ENCODE measurements at places on chromosomes 12 and 14.

DNA sequence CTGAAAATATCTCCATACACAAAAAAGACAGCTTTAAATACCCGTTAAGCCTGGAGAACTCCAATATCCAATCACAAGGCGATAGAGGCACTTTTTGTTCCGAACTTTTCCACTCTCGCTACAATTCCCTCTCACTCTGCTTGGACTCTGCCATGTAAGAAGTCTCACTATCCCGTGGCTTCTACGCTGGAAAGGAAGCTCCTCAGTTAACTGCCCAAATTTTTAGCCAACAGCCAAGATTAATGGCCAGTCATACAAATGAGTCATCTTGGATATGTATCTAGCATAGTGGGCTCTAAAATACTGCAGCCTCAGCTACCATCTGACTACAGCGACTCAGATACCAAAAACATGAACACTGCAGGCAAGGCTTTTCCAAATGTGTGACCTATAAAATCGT is 45.5 kb upstream of the RERGL start:
- no peak for DNase-seq

DNA sequence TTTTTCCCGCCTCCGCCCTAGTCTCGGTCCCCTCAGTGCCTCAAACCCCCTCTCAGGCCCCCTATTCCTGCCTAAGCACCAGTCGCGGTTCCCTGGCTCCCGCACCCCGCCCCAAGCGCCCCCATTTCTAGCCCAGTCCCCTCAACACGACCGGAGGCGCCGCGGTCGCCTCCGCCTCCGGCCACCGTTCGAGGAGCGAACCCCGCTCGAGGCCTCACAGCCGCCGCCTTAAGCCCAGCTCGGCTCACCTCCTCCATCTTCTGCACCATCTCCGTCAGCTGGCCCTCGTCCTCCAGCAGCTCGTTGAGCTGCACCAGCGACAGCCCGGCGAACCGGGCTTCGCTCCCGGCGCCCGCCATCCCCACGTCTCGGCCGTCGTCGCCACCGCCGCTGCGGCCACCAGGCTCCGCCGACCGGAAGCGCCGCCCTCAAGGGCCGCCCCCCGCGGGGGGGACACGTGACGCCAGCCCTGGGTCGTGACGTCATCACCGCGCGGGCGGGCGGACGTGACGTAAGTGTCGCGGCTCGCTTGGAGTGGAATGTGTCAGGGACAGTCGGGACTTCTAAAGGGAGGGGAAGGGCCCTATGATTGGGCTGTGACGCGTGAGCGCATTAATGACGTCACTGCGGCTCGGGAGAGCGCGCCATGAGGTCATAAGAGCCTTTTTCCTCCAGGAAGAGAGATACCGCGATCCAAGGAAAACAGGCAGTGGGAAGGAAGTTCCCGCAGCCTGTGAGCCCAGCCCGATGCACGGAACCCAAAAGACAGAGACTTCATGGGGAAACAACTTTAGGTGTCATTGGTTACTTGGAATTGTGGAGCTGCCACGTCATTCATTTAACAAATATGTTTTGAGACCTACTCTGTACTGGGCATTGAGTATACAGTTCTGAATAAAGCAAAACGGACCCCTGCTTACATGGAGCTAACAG is at the start of gene VPS37B:
Gene VPS37B, minus strand, starts transcription at position 421 of the 933 bp plus-strand sequence. Its CDS starts 62 bp downstream, at position 359.
- DNase-seq, result no peak

GRCh38 chr12:40106655-40107054 is 774 bp upstream of the SLC2A13 start:
- DNase-seq, result no peak

GRCh38 chr14:31229009-31229408 is 21.4 kb upstream of the HECTD1 start:
- no peak for DNase-seq

GRCh38 chr14:68932231-68932630 is 46.9 kb downstream of the ACTN1 start:
- no peak for DNase-seq

DNA sequence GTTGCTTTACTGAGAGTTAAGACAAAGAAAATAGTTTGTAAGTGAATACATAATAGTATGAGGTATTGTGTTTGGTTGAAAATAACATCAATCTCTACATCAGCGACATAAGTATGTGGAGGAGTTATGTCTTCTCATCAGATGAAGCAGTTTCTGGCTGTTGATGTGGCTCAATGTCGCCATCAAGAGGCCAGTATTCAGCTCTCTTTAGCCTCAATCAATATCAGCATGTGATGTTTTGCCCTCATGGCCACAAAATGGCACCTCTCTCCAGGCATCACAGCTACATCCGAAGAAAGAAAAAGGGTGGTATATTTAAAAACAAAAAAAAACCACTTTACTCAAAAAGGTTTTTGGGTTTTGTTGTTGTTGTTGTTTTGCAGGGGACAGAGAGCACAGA is 302.3 kb upstream of the TMEM132C start:
- no peak for DNase-seq

- no peak for DNase-seq
These were observed 110.6 kb downstream of the ANO6 start for GRCh38 chr12:45326358-45326975.

- no peak for DNase-seq
These were observed 4.6 kb downstream of the FOXG1 start for GRCh38 chr14:28771168-28771567.

GRCh38 chr12:64611341-64612284 is 1.3 kb downstream of the RASSF3 start:
- DNase-seq, result no peak

DNA sequence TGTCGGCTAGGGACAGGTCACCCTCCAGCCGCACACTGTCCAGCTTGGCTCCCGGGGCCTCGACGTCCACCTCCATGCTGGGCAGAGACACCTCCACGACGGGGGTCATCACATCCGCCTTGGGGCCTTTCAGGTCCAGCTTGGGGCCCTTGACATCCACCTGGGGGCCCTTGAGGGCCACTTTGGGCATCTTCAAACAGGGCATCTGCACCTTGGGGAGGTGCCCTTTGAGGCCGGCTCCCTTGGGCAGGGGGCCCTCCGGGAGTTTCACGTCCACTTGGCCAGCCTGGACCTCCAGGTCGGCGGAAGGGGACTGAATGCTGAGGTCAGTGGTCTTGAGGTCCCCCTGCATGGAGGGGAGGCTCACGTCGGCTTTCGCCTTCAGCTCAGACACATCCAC is 17.9 kb downstream of the PLD4 start:
- no peak for DNase-seq

DNA sequence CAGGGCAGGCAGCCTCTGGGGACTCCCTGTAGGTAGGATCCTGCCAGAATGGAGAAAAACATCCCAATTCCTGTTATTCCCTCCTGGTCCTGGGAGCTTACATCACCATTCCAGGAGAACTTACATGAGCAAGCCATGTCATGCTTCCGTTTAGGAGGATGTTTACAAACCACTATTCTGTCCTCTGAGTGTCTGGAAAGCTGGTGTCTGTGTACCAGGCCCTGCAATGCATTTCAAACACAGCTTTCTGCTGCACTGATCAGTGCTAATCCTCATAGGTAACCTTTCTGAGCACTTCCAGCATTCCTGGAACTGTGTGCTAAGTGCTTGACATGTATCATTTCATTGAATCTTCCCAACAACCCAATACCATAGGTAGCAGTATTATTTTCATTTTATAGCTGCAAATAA is 19.8 kb upstream of the MAP1LC3B2 start:
- DNase-seq, result no peak

DNA sequence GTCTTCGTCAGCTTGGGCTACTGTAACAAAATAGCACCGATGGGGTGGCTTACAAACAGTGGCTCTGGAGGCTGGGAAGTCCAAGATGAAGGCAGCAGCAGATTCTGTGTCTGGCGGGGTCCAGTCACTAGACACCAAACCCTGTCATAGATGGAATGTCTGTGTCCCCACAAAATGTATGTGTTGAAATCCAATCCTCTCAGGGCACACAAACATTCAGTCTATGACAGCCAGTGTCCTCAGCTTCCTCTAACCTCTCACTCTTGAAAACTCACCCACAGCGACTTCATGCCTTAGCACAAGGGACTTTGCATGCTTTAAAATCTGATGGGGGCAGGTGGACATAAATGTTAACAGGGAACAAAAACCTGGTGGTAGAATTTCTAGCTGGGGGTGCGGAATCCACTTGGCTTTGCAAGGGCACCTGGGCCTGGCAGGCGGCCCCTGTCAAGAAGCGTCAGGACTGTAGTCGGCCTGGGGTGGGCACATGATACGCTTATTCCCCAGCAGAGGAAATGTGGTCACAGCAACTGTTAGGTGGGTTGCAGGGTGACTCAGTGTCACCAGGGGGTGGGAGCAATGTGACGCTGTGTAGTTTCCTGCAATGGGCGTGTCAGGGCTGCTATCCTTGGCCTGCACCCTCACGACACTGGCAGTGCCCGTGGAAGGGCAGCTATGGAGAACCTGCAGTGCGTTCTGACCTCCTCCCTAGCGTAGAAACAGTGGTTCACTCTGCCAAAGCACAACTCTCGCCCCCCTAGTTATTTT is 17.7 kb downstream of the RIN3 start:
- DNase-seq, result no peak

- DNase-seq, result no peak
These were observed 30.3 kb downstream of the NFKBIA start for GRCh38 chr14:35374263-35374712.

DNA sequence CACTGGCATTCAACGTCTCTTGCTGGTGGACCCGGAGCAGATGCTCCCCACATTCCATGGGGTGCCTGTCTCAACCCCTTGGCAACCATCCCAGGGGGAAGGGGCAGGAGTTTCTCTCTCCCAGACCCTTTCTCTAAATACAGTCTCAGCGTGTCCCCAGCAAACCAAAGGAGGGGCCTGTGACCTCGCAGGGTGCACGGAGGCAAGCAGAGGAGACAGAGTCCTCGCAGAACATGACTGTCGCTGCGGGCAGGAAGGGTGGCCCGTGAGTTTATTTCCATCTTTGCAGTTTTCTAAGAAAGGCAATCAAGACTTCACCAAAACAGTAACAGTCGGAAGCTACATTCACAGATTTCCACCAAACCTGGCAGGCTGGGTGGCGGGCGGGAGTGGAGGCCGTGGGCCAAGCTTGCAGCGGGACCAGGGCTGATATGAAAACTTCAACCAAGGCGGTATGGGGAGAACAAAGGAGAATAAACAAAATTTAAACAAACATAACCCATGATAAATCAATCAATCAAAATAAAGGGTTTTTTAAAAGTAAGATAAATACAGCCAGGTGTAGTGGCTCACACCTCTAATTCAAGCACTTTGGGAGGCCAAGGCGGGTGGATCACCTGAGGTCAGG is 18.6 kb downstream of the BRF1 start:
- no peak for DNase-seq

GRCh38 chr12:84480803-84481202 is 431.8 kb downstream of the SLC6A15 start:
- DNase-seq, result no peak

- DNase-seq, result no peak
These were observed 13.2 kb upstream of the APOF start for GRCh38 chr12:56375598-56376434.

DNA sequence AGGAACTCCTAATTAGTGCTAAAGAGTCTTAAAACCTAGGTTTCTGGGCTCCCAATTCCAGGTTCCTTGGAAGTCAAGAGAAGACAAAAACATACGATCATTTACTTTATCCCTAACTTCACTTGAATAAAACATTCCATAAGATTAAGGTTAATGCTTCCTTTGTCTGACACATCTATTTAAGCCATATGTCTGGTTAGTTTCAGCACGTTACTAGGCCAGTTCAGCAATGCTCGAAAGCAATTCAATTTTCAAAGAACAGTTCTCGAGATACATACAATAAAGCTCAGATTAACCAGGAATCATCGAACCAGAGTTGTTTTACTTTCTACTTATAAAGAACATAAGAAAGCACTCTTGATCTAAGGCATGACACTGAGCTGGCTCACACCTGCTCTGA is 68.0 kb upstream of the POC1B start:
- DNase-seq, result no peak

DNA sequence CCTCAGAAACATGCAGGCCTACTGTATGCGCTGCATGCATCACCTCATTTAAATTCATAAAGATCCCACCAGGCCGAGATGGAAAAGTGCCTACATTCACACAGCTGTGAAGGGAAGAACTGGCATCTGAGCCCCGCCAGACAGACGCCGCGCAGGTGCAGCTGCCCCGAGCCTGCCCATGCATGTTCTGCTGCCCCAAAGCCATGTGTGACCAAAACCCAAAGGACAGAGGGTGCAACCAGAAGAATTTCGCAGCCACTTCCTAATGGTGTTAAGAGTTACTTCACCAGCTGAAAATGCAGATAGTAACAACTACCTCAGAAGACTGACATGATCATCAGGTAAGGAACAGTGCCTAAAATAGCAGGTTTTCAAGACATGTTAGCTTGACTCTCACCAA is 13.5 kb upstream of the KRT8 start:
- no peak for DNase-seq

Data from pulmonary artery endothelial cell (primary cell).